ENCODE measurements at places on chromosomes 3 and 15.

- H3K4me3 ChIP-seq, result peak overlapping the region; percentile 59
- H3K4me1 ChIP-seq, result peaks cover 3% of the 10 kb centered on the region
- ATAC-seq, result peak; percentile 90
- H3K27ac ChIP-seq, result peak overlapping the region; percentile 62
- H3K27me3 ChIP-seq, result peaks cover 19% of the 10 kb centered on the region
- H3K36me3 ChIP-seq, result no peaks in the 10 kb centered on the region
Measured at GRCh38 chr3:151328298-151328995, 902 bp downstream of the P2RY13 start.

DNA sequence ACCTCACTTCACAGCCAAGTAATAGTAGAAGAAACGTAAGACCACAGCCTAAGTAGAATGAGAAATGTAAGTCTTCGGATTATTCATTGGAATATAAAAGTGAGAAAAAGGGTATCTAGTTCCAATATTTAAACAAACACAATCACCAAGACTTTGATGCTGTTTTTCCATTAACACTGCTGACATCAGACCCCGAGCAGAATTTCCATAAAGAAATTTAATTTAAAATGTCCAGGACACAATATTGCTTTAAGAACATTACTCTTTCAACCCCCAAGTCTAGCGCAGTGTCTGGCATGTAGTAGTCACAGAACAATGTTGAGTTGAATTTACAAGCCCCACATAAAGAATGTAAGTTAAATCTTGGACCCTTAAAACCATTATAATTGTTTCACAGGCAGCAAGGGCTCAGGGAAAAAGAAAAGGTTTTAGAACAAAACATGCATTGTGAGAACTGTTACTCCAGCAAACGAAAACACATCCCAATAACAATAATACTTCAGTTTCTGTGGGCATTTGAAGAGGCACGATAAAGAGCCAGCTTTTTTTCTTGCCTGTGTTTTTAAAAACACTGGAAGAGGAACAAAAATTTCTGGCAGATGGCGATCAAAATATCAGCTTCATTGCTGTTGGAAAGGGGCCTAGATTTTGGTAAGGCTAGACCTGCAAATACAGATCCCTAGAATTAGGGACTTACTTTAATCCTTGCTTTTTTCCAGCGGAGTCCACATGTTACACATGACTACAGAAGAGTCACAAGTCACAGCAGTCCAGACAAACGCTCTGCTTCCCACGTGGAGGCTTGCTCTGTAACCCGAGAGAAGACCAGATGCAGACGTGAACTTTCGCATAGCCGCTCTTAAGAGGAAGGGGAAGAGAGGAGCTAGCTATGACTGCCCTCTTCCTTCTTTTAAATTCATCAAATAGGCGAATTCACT lies 77.9 kb upstream of the IGSF10 start:
- no peak overlapping the region for H3K27ac ChIP-seq
- H3K4me1 ChIP-seq, result no peaks in the 10 kb centered on the region
- no peak for ATAC-seq
- no peak overlapping the region for H3K4me3 ChIP-seq
- H3K36me3 ChIP-seq, result no peaks in the 10 kb centered on the region

DNA sequence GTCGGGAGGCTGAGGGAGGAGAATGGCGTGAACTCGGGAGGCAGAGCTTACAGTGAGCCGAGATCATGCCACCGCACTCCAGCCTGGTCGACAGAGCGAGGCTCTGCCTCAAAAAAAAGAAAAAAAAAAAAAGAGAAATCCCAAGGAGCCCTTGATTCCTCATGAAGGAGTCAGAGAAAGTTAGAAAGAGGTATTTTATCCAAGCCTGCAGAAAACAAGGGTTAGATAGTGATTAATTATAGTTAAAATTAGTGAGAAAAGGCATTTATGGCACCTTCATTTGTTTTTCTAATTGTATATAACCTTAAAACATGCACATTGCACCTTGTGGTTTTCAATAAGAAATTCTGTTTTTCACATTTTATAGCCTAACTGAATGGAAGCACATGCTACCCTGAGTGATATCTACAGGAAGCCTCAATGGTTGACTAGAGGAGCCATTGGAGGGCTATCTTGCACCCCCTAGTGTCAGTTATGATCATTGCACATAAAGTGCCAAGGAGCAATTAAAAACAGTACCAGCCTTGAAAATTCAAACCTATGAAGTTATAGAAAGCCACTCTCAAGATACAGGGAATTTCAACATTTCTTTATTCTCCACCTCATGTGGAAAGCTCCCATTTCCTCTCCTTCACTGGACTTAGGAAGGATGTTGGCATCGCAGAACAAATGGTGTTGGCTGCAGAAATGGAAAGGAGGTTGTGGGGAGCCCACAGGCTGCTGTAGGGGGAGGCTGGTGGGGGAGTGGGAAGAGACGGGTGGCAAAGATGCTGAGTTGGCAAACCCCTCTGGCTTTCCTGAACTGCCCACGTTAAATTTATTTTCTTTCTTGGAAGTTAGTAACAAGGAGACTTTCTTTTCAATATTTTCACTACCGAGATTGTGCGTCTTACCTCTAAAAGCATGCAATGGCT lies 48.5 kb downstream of the ITGA11 start:
- H3K4me3 ChIP-seq, result no peak overlapping the region
- H3K27ac ChIP-seq, result peak overlapping the region; percentile 73

- H3K27ac ChIP-seq, result peak overlapping the region; percentile 19
- peaks cover 34% of the 10 kb centered on the region for H3K36me3 ChIP-seq
- ATAC-seq, result no peak
- H3K4me1 ChIP-seq, result peaks cover 11% of the 10 kb centered on the region
- H3K4me3 ChIP-seq, result no peak overlapping the region
Measured at GRCh38 chr15:57172925-57173324, 203.4 kb upstream of the CGNL1 start.

DNA sequence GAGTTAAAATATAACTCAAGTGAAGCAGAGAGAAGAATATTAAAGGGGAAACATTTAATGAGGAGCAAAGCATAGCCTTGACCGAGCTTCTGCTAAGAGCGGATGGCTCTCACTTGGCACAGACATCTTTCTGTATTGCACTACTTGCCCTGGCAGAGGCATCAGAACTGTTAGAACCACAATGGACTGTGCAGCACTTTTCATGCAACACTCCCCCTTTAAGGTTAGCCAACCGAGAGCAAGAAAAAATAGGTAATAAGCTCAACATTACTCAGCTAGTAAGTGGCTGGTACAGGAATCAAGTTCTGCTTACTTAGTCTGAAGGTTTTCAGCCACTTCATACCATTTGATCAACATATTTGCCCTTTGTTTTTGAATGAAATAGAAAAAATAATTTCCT lies 33.7 kb downstream of the CRTC3 start:
- H3K27me3 ChIP-seq, result no peaks in the 10 kb centered on the region
- peak overlapping the region; percentile 75 for H3K27ac ChIP-seq
- ATAC-seq, result no peak
- peaks cover 25% of the 10 kb centered on the region for H3K36me3 ChIP-seq

DNA sequence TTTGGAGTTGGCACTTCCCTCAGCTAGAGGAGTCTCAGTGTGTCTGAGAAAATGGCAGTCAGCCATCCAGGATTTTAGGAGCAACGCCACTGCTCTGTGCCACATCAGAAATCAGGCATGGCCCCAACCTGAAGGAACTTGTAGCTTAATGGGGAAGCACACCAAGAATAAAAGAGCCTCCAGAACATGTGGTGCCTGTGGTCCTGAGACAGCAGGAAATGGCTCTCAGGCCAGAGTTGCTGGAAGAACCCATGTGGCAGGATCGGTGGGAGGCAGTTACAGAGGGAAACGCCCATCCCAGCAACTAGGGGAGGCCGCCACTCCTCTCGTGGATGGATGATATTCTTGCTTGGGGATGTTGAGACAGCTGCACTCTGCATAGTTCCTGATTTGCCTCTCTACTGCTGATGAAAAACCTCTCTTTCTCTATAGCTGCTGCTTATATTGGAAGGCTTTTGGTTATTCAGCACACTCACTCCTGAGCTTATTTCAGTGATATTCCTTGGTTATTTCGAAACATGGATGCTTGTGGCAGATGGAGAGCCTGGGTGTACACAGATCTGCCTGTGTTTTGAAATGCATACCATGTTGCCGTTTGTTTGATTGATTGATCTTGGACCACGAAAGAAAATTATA lies 52.4 kb downstream of the KLHL25 start:
- H3K36me3 ChIP-seq, result peaks cover 99% of the 10 kb centered on the region
- H3K27me3 ChIP-seq, result no peaks in the 10 kb centered on the region
- ATAC-seq, result no peak
- no peak overlapping the region for H3K4me3 ChIP-seq
- H3K27ac ChIP-seq, result peak overlapping the region; percentile 35
- H3K4me1 ChIP-seq, result no peaks in the 10 kb centered on the region

- H3K27me3 ChIP-seq, result no peaks in the 10 kb centered on the region
- no peaks in the 10 kb centered on the region for H3K36me3 ChIP-seq
- no peak for ATAC-seq
- H3K4me3 ChIP-seq, result no peak overlapping the region
Measured at GRCh38 chr3:116639641-116640040, 69.9 kb upstream of the TUSC7 start.

DNA sequence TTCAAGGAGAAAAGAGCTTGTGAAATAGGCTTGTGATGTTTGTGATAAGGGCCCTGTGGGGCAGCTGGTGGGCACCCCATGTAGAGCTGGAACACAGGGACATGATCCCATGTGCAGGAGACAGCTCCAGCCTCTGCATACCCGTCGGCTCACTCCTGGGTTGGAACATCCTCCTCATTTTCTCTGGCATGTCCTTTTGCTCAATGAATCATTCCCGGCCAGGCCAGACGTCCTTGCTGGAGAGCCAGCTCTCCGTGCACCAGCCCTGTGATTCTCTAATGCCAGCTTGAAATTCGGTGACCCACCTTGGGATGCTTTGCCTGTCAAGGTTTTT lies 77.3 kb downstream of the SMAD3 start:
- no peaks in the 10 kb centered on the region for H3K27me3 ChIP-seq
- H3K4me1 ChIP-seq, result peaks cover 85% of the 10 kb centered on the region
- no peak for ATAC-seq
- no peak overlapping the region for H3K4me3 ChIP-seq

DNA sequence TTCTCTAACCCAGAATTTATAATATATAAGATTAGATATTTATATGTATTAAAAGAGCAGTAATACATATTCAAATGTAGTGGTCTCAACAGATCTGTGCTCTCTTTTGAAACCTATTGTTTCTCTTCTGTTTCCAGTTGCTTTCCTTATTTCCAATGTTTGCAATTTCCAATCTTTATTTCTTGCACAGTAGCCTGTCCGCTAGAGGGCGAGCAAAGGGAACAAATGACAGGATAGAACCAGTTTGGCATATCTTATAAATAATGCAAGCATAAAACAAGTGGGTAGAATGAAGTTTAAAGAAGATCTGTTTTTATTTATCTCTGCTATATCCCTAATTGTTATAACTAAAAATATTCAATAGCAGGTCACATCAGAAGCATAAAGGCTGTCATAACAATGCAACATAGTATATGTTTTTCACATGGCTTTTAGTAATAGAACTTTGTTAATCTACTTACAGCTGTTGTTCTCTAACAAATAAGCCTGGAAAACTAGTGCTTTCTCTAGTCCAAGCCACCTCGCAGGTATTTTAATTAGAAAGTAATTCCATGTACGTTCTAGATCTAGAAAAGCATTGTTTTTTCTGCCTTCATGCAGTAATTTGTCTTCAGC lies 15.1 kb upstream of the TCAIM start:
- peaks cover 9% of the 10 kb centered on the region for H3K27me3 ChIP-seq
- H3K4me1 ChIP-seq, result no peaks in the 10 kb centered on the region
- no peak overlapping the region for H3K27ac ChIP-seq
- no peak for ATAC-seq

- no peak for ATAC-seq
- H3K36me3 ChIP-seq, result peaks cover 59% of the 10 kb centered on the region
- H3K27me3 ChIP-seq, result no peaks in the 10 kb centered on the region
- H3K27ac ChIP-seq, result no peak overlapping the region
- H3K4me1 ChIP-seq, result peaks cover 3% of the 10 kb centered on the region
- no peak overlapping the region for H3K4me3 ChIP-seq
Measured at GRCh38 chr3:123503203-123503602, 54.3 kb upstream of the ADCY5 start.

DNA sequence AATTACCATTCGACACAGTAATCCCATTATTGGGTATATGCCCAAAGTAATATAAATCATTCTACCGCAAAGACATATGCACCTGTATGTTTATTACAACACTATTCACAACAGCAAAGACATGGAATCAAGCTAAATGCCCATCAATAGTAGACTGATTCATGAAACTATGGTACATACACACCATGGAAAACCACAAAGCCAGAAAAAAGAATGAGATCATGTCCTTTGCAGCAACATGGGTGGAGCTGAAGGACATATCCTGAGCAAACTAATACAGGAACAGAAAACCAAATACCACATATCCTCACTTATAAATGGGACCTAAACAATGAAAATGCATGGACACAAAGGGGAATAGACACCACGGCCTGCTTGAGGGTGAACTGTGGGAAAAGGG lies 11.1 kb upstream of the MCF2L2 start:
- no peak overlapping the region for H3K4me3 ChIP-seq
- H3K27ac ChIP-seq, result no peak overlapping the region
- peak; percentile 12 for ATAC-seq
- no peaks in the 10 kb centered on the region for H3K27me3 ChIP-seq

GRCh38 chr3:53223025-53223424 lies 32.8 kb downstream of the TKT start:
- H3K4me1 ChIP-seq, result peaks cover 4% of the 10 kb centered on the region
- H3K4me3 ChIP-seq, result no peak overlapping the region
- ATAC-seq, result no peak
- peaks cover 39% of the 10 kb centered on the region for H3K36me3 ChIP-seq
- no peaks in the 10 kb centered on the region for H3K27me3 ChIP-seq
